ENCODE measurements at places on chromosomes 11 and 22.

DNA sequence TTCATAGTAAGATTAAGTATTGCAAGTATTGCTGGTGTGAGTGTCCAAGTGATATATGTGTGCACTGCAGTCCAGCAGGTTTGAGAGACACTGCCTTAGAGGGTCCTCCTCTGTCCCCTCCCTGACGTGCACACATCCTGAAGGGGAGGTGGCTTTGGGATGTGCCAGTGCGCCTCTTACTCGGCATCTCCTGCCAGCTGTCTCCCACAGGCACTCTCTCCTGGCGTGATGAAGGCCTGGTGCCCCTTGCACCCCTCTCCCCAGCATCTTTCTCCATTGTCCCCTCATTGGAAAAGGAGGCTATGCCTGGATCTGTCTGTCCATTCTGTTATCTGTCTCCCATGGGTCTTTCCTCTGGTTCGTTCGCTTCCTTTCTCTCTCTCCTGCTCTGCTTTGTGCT lies 24.2 kb downstream of the GTPBP1 start:
- DNase-seq, result no peak

DNA sequence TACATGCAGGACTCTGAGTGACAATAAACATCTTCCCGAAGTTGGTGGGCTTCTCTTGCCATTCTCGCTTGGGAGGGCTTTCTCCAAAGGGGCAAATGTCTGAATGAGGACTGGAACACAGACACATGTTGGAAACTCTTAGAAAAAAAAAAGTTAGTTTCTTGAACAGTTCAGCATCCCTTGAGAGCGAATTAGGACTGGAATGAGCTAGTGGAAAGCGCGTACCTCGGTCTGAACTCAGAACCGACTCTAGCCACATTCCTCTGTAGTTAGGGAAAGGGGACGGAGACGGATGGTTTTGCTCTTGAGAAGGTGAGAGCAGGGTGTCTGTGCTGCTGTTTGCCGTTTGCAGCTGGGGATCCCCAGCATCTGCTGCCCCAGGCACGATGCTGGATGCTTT lies 517.3 kb downstream of the TBC1D22A start:
- DNase-seq, result no peak

DNA sequence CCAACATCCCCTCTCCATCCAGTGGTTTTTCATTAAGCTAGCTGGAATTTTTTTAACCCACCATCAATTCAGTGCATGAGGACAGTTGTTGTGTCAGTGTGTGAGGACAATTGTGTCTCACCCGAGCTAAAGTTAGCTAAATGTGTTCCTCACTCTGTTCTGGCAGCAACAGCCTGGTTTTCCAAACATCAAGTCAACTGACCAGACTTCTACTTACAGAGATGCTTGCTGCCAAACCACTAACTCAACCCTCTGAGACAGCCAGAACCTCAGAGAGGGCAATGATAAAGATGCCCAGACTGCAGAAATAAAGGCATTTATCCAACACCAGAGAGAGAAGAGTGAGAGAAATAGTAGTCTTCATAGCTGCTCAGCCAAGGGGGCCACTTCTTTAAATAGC lies 6.7 kb downstream of the PAMR1 start:
- no peak for DNase-seq

DNA sequence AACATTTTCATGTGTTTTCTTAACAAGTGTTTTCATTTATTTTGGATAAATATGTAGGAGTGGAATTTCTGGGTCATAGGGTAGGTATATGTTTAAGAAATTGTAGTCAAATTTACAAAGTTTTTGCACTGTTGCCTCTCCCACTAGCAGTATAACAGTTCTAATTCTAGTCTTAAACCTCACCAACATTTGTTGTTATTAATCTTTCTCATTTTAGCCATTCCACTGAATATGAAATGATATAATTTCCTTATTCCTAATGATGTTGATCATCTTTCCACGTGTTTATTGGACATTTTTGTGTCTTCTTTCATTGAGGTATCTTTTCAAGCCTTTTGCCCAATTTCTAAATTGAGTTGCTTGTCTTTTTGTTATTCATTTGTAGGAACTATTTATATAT lies 62.0 kb downstream of the C11orf91 start:
- DNase-seq, result no peak

DNA sequence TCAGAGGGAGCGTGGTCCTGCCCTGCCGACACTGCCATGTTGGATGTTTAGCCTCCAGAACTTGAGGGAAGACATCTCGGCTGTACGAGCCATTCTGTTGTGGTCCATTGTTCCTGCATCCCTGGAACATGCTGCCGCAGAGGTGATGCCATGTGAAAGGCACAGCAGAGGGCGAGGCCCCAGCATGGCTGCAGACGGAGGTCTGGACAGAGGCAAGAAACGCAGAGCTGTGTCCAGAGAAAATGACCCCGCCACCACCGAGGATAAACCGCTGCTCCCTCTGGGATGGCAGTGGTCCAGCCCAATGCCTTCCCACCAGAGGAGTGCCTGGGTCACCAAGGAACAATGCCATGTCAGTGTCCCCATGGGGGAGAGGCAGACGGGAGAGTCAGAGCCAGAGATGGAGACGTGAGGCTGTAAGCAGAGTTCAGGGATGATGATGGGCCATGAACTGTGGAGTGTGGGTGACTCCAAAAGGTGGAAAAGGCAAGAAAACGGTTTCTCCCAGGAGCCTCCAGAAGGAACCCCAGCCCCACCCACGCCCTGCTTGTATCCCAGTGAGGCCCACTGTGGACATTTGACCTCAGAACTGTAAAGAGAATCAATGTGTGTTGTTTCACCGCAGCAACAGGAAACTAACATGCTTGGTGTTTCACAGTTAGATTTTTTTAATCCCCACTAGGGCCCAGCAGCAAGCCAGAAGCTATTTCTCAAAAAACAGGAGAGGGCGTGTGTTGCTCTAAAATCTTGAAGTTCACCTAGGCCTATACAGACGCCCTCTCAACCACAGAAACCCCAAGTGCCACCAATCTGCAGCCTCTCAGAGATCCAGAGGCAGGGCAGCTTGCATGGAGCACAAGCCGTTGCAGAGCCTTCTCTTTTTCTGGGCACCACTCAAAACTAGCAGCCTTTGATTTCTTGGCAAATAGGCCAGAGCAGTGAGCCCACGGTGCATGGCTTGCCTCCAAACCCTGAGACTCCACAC lies 1422.9 kb downstream of the TBC1D22A start:
- no peak for DNase-seq

GRCh38 chr11:71397331-71397860 lies 50.8 kb downstream of the DHCR7 start:
- no peak for DNase-seq

DNA sequence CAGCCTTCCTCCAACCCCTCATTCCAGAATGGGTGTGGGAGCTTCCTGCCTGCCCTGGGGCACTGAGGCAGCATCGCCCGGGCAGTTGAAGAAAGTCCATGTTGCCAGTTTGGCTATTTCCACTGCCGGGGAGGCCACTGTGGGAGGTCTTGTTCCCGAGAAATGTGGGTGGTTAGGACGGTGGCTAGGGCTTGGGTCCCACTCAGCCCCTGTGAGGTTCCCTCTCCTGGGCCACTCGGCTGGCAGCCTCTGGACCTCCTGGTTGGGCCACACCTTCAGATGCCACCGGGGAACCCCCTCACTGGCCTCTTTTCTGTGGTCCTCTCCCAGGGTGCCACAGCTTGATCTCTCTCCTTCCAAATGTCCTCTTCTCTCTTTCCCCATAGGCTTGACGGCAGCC lies 5.1 kb upstream of the PPP6R3 start:
- DNase-seq, result no peak

DNA sequence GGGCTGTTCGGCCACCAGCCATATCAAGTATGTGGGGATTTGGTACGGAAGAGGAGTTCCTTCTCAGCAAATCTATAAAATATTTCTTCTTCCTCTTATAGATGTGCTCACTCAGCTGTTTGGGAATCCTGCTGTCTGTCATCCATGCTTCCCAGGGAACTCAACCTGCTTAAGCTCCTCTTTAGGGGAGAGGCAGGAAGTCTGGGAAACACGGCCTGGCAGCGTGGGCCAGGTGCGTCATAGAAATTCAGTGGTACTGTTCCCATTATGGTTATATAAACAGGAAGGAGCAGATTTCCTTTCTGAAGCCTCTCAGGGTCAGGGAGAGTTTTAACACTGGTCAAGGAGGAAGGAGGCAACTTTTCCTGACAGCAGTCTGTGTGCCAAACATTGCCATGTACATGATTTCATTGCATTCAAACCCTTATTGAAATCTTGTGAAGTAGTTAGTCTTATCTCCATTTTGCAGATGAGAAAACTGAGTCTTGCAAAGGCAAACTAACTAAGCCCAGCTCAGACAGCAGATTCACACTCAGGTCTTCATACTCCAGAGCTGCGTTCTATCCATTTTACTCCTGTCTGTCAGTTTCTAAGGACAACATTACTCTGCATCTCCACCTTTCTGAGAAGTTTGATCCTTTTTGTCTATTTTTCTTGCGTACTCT lies 35.4 kb upstream of the AMOTL1 start:
- peak; percentile 84 for DNase-seq

DNA sequence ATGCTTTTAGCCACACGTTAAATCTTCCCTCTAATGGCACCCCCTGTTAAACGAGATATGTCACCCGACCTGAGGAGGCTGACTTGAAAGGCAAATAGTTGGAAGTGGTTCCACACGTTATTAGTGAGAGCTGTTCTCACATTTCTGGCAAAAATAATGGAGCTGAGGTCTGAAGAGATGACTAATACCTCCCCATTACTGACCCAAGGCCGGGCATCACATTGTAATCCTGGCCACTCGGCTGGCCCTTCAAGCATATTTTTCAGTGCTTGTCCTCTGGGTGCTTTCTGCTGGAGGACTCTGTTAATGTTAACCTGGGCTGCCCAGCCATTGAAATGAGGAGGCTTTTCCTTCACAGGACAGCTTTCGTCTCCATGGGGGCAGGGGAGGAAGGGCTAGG lies 260.0 kb upstream of the CADM1 start:
- no peak for DNase-seq

- no peak for DNase-seq
Observed at GRCh38 chr11:32224580-32224979, 133.7 kb downstream of the RCN1 start.
